ENCODE measurements at places on chromosomes 1 and 21.

DNA sequence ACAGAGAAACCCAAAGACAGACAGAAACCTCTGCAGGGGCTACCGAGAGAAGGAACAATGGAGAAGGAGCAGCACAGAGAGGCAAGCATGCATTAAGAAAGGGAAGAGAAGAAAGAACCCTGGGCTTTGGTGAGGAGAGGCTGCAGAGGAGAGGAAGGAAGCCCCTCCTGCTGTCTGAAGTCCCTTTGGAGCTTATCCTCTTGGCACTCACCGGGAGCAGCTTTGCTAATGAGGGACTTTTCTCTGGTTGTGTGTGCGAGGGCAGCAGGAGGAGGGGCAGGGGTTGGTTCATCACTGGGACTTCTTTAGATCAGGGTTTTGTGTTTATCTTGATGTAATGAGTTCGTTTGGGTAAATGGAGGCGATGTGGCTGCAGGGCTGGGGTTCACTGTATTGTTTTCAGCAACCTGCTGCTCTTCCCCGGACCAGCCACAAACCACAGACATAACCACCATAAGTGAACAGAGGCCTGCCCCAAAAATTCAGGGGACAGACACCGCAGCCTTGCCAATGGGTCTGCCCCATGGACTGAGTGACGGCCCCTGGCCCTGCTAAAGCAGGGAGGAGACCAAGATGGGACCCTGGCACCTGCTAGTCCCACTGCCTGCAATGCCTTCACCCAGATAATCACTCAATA lies 100.6 kb downstream of the KCND3 start:
- no peak overlapping the region for H3K27ac ChIP-seq
- H3K4me1 ChIP-seq = no peaks in the 10 kb centered on the region
- no peak for DNase-seq
- no peak overlapping the region for H3K4me3 ChIP-seq
- H3K36me3 ChIP-seq = no peaks in the 10 kb centered on the region
- no peaks in the 10 kb centered on the region for H3K27me3 ChIP-seq

DNA sequence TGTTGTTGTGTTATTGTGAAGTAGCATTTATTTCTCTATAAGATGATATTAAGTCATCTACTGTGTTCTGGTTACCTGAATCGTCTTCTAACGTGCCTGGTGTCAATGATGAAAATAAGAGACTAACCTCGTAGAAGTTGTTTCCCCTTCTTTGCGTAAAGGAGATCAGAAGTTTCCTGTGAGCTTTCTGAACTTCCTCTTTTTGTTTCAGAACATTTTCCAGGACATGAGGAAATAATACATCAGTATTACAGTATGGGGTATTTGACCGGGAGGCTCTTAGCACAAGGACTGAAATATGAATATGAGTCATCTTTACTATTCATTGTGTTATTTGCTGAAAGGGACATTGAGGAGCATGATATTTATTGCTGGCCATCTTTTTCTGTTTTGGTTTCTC lies 1.3 kb downstream of the ST6GALNAC3 start:
- H3K4me1 ChIP-seq = peaks cover 7% of the 10 kb centered on the region
- no peak overlapping the region for H3K27ac ChIP-seq
- no peak for DNase-seq
- H3K27me3 ChIP-seq = no peaks in the 10 kb centered on the region

DNA sequence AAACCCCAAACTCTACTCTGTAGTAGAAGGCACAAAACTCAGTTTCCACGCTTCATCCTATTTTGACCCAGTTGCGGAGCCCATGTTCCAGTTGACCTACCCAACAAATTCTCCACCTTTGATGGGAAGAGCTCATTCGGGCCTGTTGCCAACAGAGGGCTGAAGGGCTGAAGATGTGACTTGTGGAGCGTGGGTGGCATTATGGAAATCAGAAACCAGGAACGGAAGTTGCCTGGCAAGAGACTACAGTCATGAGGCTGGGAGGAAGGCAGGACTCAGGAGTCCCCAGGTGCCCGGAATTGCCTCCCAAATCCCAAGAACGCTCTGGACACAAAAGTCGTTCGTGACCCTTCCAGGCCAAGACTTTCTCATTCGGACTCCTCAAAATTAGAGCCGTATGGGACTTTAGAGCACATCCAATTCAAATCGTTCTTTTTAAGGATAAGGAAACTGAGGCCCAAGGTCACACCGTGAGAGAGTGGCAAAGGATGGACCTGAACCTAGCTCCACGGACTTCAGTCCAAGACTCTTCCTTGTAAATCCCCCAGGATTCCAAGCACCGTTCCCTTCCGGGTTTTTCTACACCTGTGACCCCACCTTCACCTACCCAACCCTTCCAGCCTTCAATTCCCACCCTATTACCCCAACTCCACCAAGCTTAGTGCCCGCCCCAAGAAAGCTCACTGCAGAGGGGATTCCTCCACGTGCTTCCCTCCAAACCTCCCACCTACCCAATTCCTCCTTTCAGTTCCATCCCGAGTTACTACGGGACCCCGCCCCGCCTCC lies 739 bp downstream of the SMG5 start:
- H3K4me3 ChIP-seq = peak overlapping the region; percentile 83
- peak overlapping the region; percentile 80 for H3K27ac ChIP-seq
- H3K36me3 ChIP-seq = peaks cover 24% of the 10 kb centered on the region
- DNase-seq = no peak
- no peaks in the 10 kb centered on the region for H3K27me3 ChIP-seq

DNA sequence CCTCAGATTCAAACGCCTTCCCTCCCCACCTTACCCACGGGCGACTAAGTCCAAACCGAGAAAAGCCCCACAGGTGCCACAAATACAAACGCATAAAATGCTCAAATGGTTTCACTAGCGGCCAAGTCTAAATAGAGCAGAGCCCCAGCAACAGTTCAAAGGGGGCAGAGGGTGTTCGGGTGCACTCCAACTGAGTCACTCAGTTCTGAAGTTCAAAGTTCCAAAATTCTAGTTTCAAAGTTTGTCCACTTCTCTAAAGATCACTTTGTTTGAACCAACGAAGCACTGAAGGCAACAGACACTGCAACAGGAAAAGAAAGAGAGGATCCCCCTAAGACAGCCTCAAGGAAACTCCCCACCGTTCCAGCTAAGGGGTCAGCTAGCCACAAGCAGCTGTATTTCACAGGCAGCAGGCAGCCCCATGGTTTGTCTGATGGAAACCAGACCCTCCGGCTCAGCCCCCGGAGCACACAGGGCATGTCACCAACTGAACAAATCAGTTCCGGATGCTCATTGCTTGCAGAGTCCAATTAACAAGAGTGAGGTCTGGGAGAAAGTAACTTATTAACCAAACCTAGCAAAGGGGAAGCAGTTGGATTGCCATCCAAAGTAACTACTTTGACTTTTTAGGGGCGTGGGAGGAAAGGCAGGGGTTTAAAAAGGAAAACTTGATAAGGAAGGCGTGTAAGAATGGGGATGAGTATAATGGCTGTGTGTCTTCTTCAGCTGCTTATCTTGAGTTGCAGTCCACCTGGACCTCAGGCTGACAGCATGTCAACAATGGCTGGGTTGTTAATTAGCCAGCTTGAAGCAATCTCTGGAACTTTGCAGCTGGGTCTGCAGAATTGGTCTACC lies 1423.9 kb upstream of the PRMT6 start:
- DNase-seq = no peak
- no peaks in the 10 kb centered on the region for H3K27me3 ChIP-seq
- H3K27ac ChIP-seq = no peak overlapping the region
- H3K4me3 ChIP-seq = no peak overlapping the region
- H3K36me3 ChIP-seq = no peaks in the 10 kb centered on the region

DNA sequence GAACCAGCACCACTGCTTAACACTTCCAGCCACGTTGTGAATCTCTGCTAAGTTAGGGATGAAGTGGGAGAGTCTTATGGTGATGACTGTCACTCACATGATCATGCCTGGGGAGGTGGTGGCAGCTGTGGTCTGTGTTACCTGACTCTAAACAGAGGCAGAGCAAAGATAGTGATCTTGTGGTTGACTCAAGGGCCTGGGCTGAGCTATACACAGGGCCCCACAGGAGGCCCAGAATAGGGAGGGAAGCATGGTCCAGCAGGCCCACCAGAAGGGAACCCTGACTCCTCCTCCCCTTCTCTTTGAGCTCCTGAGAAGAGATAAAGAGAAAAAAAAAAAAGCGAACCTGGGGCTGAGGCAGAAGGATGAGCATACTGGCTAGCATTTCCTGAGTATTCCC lies 55.0 kb downstream of the PLXNA2 start:
- DNase-seq = no peak
- no peaks in the 10 kb centered on the region for H3K36me3 ChIP-seq
- no peak overlapping the region for H3K4me3 ChIP-seq

GRCh38 chr1:22472596-22472995 lies 20.9 kb downstream of the ZBTB40 start:
- no peaks in the 10 kb centered on the region for H3K27me3 ChIP-seq
- H3K27ac ChIP-seq = no peak overlapping the region
- H3K36me3 ChIP-seq = no peaks in the 10 kb centered on the region
- no peaks in the 10 kb centered on the region for H3K4me1 ChIP-seq
- DNase-seq = no peak

DNA sequence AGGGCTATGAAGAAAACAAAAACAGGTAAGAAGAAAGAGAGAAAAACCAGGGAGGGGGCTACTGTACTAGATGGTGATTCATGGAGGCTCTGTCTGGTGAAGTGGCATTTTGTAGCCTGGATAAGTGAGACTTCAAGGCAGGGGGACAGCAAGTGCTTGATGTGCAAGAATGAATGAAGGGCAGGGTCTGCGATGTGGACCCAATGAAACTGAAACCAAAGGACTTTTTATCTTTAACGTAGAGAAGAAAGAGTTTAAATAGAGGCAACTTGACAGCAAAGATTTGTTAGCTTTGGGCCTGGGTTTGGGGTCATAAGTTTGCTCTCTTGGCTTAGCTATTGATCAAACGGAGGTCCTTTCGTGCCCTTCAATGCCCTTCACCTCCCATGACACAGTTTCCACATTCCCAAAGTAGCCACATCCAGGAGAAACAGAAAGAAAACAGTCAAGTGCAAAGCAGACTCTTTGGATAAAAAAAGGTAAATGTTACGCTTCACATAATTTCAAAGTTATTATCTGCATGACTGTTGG lies 291.0 kb downstream of the GRIK1 start:
- H3K4me1 ChIP-seq = no peaks in the 10 kb centered on the region
- no peaks in the 10 kb centered on the region for H3K27me3 ChIP-seq
- DNase-seq = no peak
- H3K27ac ChIP-seq = no peak overlapping the region
- no peak overlapping the region for H3K4me3 ChIP-seq

DNA sequence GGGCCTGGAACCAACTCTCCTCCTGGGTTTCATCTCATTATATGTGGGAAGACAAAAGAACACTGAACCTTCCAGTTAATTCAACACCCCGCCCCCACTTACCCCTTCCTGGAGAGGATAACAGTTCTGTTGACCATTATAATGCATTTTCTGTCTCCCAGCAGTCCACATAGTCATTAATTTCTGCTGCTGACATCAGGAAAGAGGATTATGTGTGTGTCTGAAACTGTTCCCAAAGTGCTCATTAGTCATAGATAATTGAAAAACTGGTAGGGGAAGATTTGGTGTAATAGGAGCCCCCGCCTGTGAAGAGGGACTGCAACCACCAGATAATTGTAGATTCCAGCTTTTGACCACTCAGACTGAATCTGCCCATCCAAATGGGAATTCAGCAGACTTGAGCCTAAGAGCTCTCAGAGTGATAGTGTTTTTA lies 208.7 kb downstream of the FGGY start:
- no peaks in the 10 kb centered on the region for H3K27me3 ChIP-seq
- no peaks in the 10 kb centered on the region for H3K36me3 ChIP-seq
- DNase-seq = no peak
- H3K4me3 ChIP-seq = no peak overlapping the region
- no peaks in the 10 kb centered on the region for H3K4me1 ChIP-seq
- H3K27ac ChIP-seq = no peak overlapping the region

DNA sequence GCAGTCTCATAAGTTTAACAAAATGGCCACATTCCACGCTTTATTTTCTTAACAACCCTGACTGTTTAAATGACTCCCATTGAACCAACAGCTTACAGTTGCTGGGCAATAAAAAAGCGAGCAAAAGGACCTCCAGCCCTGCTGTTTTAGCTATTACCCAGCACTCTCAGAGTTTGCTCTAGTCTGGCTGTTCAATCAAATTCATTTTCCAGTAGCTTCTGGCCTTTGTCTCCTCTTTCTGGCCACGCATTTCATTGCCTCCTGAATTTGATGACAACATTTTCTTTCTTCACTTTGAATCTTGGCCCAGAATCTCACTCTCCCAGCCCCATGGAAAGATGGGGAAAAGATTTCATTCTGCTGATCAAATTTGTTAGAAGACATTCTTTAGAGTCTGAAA lies 44.1 kb upstream of the DOCK7 start:
- H3K4me3 ChIP-seq = no peak overlapping the region
- DNase-seq = no peak
- H3K27ac ChIP-seq = no peak overlapping the region
- H3K27me3 ChIP-seq = no peaks in the 10 kb centered on the region
- H3K36me3 ChIP-seq = no peaks in the 10 kb centered on the region

DNA sequence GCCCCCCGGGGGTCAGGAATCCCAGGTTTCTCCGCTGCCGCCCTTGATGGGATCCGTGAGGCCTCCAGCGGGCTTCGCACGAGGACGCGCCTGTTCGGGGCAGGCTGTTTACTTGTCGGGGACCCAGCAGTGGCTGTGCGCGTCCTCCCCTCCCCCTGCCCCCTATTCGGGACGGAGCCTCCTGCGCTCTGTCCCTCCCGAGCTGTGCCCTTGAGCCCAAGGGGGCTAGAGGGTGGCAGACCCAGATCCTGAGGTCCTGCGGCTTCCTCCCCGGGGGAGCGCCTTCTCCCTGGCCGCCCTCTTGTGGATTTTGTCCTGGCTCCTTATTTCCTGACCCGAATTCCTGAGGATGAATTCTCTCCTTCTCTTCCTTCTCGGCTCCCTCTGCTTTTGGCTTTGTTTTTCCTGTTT lies 38.4 kb downstream of the PIK3CD start:
- H3K27ac ChIP-seq = peak overlapping the region; percentile 36
- H3K27me3 ChIP-seq = no peaks in the 10 kb centered on the region
- H3K4me1 ChIP-seq = peaks cover 69% of the 10 kb centered on the region
- peaks cover 18% of the 10 kb centered on the region for H3K36me3 ChIP-seq
- peak overlapping the region; percentile 29 for H3K4me3 ChIP-seq

- H3K27me3 ChIP-seq = no peaks in the 10 kb centered on the region
- H3K4me3 ChIP-seq = no peak overlapping the region
- no peak overlapping the region for H3K27ac ChIP-seq
- no peaks in the 10 kb centered on the region for H3K4me1 ChIP-seq
Observed at GRCh38 chr1:178109348-178110143, 15.6 kb downstream of the RASAL2 start.

DNA sequence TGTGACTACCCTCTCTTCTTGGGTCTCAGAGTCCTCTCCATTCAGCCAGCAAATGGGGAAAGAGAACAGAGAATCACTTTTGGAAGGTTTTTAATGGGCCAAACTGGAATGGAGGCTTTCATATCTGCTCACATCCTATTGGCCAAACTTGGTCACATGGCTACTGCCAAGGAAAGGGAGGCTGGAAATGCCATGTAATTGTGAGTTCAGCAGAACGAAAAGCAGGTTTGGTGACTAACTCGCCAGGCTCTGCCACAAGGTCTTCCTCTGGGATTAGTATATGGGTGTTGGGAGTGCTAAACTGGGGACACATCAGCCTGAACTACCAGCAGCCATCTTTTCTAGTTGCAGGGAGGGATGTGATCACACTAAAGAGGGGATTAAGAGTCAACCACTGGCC lies 19.2 kb downstream of the RD3 start:
- H3K27ac ChIP-seq = no peak overlapping the region
- H3K36me3 ChIP-seq = no peaks in the 10 kb centered on the region
- peaks cover 4% of the 10 kb centered on the region for H3K4me1 ChIP-seq
- no peak overlapping the region for H3K4me3 ChIP-seq

Data from CD4-positive, alpha-beta memory T cell (primary cell).